ENCODE measurements at places on chromosomes 12 and 14.
A peak's percentile ranks its signal among the peaks of the same experiment; 100 is the strongest.

GRCh38 chr14:69693145-69693544 is 73.8 kb upstream of the SRSF5 start:
- DNase-seq, result no peak

GRCh38 chr14:73785336-73785833 is 66.2 kb upstream of the PTGR2 start:
- peak; percentile 44 for DNase-seq

DNA sequence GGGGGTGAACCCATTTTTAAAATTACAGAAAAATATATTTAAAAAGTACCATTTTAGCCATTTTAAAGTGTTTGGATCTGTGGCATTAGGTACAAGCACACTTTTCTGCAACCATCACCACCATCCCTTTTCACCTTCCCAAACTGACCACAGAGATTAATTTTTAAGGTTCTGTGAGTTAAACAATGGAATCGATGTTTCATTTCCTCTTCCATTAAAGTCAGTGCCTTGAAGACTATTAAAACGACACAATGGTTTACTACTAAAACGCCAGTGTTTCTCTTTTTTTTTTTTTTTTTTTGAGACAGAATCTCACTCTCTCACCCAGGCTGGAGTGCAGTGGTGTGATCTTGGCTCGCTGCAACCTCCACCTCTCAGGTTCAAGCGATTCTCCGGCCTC is 78.1 kb upstream of the GPR68 start:
- no peak for DNase-seq

- no peak for DNase-seq
These were observed 170.5 kb downstream of the TSPAN9 start for GRCh38 chr12:3247629-3248161.

- no peak for DNase-seq
These were observed 4.3 kb upstream of the OTX2 start for GRCh38 chr14:56814519-56814959.

All from AG08395 (cell line).